Breast epithelium (tissue), 4 donors: ENCODE measurements at places on chromosomes 2 and 18. TPM values are rescaled to one million over a fixed set of nuclear protein-coding genes. Genes with fewer than 3 reads are reported as not detected.

DNA sequence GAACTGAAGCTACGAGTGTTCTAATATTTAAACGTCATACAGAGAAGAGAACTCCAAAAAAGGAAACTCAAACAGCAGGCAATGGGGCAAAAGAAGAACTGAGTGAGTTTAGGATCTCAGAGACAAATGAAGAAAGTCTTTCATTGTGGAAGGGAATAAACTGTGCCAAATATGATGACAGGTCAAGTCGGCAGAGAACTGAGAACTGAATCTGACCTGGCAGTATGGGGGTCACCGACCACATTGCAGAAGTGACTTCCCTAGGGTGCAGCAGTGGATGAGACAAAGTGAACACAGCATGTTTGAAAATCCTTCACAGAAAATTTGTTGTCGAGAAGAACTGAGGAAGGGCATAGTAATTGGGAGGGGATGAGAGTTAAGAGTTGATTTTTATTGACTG lies 55.9 kb downstream of the TTC21B start:
- H3K27ac ChIP-seq = peak overlapping the region; percentile 70
- H3K4me1 ChIP-seq = no peaks in the 10 kb centered on the region
- H3K36me3 ChIP-seq = no peaks in the 10 kb centered on the region
- no peak for DNase-seq

- H3K4me3 ChIP-seq = no peak overlapping the region
- no peaks in the 10 kb centered on the region for H3K27me3 ChIP-seq
These were observed 124.8 kb downstream of the TTC32 start for GRCh38 chr2:19776941-19777514.

DNA sequence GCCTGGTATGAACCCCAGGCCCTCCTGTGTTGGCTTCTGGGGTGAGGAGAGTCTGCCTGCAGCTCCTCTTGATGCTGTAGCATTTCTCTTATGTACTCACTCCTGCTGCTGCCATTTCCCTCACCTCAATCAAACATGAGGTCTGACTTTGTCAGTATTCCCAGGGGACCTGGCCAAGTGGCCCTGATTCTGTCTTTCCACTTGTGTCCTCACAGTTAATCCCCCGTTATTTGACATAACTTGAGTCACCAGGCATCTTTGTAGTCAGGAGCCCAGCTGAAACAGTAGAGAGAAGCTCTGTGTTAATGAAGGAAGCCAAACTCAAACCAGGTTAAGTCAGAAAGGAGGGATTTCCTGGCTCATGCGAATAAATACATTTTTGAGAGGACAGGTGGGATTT lies 55.0 kb downstream of the SLC9A2 start:
- DNase-seq = no peak
- H3K27ac ChIP-seq = no peak overlapping the region
- H3K36me3 ChIP-seq = no peaks in the 10 kb centered on the region

DNA sequence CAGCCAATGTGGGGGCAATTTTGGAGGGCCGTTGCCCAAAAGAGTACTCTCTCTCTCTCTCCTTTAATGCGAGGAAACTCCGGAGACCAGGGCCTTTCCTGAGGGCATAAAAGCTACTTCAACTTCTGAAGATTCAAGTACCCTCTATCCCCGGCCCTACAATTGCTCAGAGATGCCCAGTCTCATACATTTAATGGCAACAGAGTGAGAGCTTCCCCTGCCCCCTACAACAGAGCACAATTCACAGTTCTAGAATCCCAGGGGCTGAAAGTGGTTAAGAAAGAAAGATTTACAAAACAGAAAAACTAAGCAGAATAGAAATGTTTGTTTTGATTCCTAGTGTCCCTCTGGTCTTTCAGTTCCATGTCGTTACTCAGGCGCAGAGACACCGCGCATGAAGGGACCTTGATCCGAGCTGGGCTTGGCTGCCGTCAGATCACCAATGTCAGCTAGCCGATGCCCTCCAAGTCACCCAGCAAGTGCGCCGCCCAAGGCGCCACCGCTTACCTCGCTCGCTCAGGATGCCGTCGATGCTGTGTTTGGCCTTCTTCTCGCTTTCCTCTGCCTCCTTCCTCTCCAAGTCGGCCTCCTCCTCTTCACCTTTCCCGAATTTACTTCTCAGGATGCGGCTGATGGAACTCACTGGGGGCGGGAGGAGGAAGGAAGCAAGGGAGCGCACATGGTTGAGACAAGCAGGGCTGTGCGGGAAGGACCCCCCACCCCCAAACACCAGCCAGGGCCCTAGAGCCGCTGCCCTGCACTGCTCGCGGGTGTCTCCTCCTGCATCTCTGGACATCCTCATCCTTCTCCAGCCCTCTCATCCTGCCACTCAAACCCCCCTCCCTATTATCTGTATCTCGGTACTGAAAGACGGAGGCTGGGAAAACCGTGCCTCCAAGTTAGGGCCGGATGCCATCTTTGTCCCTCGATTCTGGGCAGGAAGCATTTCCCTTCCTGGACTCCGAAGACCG lies 4.9 kb downstream of the PAX3 start:
- no peak for DNase-seq
- H3K36me3 ChIP-seq = no peaks in the 10 kb centered on the region
- no peak overlapping the region for H3K27ac ChIP-seq
- H3K27me3 ChIP-seq = peaks cover 6% of the 10 kb centered on the region
- no peak overlapping the region for H3K4me3 ChIP-seq

DNA sequence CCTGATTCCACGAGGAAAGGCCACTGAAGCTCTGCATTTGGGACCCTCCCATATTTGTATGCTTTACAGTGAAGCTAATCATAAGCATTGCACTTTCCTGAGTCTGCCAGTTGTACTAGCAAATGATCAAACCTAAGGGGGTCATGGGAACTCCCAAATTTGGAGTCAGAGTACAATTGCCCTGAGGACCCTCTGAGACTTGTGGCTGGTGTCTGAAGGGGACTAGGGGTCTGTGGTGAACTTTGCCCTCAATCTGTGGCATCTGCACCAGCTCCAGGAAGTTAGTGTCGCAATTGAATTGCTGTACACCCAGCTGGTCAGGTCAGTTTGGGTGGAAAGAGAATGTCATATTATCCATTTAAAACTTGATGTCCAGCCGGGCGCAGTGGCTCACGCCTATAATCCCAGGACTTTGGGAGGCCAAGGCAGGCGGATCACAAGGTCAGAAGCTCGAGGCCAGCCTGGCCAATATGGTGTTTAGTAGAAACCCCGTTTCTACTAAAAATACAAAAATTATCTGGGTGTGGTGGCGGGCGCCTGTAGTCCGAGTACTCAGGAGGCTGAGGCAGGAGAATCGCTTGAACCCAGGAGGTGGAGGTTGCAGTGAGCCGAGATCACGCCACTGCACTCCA lies 18.1 kb downstream of the SOWAHC start:
- no peaks in the 10 kb centered on the region for H3K4me1 ChIP-seq
- no peaks in the 10 kb centered on the region for H3K36me3 ChIP-seq
- H3K27me3 ChIP-seq = no peaks in the 10 kb centered on the region
- DNase-seq = no peak

- no peak overlapping the region for H3K4me3 ChIP-seq
- H3K4me1 ChIP-seq = peaks cover 14% of the 10 kb centered on the region
These were observed 68.4 kb upstream of the PPP1CB start for GRCh38 chr2:28683100-28683706.

DNA sequence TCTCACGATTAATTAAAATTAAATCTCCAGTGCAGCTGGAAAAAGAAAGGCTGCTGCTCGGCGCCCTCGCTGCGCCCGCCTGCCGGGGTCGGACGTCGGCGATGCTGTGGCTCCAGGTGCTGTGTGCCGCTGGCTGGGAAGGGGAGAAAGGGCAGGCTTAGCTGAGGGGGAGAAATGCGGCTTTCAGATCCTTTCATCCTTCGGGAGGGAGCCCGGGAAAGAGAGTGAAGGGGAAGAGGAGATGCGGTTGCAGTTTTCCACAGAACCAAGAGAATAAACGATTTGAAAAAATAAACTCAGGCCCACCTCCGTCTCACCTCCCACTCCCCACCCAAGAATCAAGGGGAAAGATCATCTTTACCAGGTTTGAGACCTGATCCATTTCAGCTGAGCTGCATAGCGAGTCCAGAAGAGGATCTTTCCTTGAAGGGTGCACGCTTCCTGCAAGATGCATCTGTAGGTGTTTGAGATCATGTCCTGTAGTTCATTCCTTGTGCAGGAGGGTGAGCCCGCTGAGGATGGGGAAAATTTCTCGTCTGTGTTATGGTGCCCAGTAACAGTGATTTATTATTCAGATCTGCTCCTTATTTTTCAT lies 495 bp downstream of the TMEM169 start:
- no peaks in the 10 kb centered on the region for H3K4me1 ChIP-seq
- H3K4me3 ChIP-seq = peak overlapping the region; percentile 67
- H3K27me3 ChIP-seq = no peaks in the 10 kb centered on the region
- no peak for DNase-seq
- no peaks in the 10 kb centered on the region for H3K36me3 ChIP-seq

GRCh38 chr2:15993232-15993610 lies 52.9 kb downstream of the MYCN start:
- H3K36me3 ChIP-seq = no peaks in the 10 kb centered on the region
- H3K4me3 ChIP-seq = no peak overlapping the region
- no peaks in the 10 kb centered on the region for H3K4me1 ChIP-seq

- H3K27ac ChIP-seq = no peak overlapping the region
- H3K27me3 ChIP-seq = no peaks in the 10 kb centered on the region
- DNase-seq = no peak
- H3K36me3 ChIP-seq = no peaks in the 10 kb centered on the region
These were observed 1002.3 kb downstream of the TDRD15 start for GRCh38 chr2:22126106-22126505.

GRCh38 chr2:97693476-97693875 lies 19.9 kb upstream of the ZAP70 start:
- no peaks in the 10 kb centered on the region for H3K36me3 ChIP-seq
- no peak overlapping the region for H3K27ac ChIP-seq
- DNase-seq = no peak
- H3K27me3 ChIP-seq = no peaks in the 10 kb centered on the region
- no peaks in the 10 kb centered on the region for H3K4me1 ChIP-seq

GRCh38 chr2:220496513-220496912 lies 869.1 kb downstream of the SLC4A3 start:
- H3K36me3 ChIP-seq = no peaks in the 10 kb centered on the region
- H3K27ac ChIP-seq = no peak overlapping the region
- DNase-seq = no peak
- no peaks in the 10 kb centered on the region for H3K4me1 ChIP-seq

- no peaks in the 10 kb centered on the region for H3K27me3 ChIP-seq
- H3K36me3 ChIP-seq = no peaks in the 10 kb centered on the region
- no peak overlapping the region for H3K27ac ChIP-seq
These were observed 78.0 kb downstream of the BCL2L11 start for GRCh38 chr2:111198701-111199100.

DNA sequence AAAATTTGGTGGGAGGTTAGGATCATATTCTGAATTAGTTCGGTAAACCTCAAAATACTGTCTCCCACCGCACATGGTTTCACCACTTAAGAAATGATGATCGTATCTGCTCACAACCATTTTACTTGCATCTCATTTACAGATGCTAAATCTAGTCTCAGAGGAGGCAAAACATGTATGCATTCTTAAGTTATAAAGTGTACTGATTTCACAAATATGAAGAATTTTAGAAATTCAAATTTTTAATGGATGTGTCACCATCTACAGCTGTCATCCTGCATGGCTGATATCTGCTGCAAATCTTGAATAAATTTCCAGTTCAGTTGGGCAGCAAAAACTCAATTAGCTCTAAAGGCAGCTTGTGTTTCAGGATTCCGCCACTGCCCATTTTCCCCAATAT lies 243.3 kb upstream of the KCNJ3 start:
- H3K4me3 ChIP-seq = no peak overlapping the region
- no peak for DNase-seq
- H3K36me3 ChIP-seq = no peaks in the 10 kb centered on the region
- no peak overlapping the region for H3K27ac ChIP-seq
- H3K27me3 ChIP-seq = no peaks in the 10 kb centered on the region

- no peaks in the 10 kb centered on the region for H3K27me3 ChIP-seq
- no peak for DNase-seq
- H3K36me3 ChIP-seq = no peaks in the 10 kb centered on the region
- H3K4me1 ChIP-seq = peaks cover 9% of the 10 kb centered on the region
These were observed 142.8 kb upstream of the ID2 start for GRCh38 chr2:8538931-8539621.

The C2orf76 gene
- total RNA-seq = 13.0 TPM

The EPB41L3 gene
- total RNA-seq = 178 TPM

The PRSS56 gene
- not detected for total RNA-seq

The PTCD3 gene
- 70.1 TPM for total RNA-seq
